Liver (tissue), 10 donors: ENCODE measurements at places on chromosomes 2 and 18. TPM values are rescaled to one million over a fixed set of nuclear protein-coding genes. Genes with fewer than 3 reads are reported as not detected.

DNA sequence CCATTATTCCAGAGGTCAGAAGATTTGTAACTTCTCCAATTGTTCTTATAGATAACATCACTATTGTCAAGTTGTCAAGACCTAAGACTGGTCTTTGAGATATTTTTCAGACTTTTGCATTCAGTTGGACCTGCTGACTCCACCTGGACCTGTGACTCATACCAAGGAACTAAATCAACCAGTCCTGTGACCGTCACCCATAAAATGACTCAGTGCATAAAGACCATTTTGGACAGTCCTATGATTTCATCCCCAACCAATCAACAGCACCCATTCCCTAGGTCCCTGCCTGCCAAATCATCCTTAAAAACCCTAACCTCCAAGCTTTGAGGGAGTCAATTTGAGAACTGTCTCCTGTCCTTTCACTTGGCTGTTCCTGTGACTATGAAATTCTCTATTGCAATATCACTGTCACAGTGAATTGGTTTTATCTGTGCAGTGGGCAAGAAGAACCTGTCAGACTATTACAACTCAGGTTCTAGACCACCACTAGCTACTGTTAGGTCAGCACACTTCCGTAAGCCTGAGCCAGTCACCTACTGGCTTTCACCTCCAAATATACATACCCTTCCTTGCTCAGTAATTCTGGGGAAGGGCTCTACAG is 17.1 kb downstream of the DPP4 start:
- no peak overlapping the region for H3K27ac ChIP-seq
- H3K27me3 ChIP-seq: no peaks in the 10 kb centered on the region
- H3K4me3 ChIP-seq: peak overlapping the region; percentile 1
- no peak for DNase-seq
- H3K4me1 ChIP-seq: no peaks in the 10 kb centered on the region

- no peaks in the 10 kb centered on the region for H3K4me1 ChIP-seq
- H3K27me3 ChIP-seq: no peaks in the 10 kb centered on the region
- DNase-seq: no peak
- no peak overlapping the region for H3K4me3 ChIP-seq
- peaks cover 2% of the 10 kb centered on the region for H3K36me3 ChIP-seq
- no peak overlapping the region for H3K27ac ChIP-seq
Measured at GRCh38 chr2:62897187-62897827, 153.3 kb upstream of the OTX1 start.

DNA sequence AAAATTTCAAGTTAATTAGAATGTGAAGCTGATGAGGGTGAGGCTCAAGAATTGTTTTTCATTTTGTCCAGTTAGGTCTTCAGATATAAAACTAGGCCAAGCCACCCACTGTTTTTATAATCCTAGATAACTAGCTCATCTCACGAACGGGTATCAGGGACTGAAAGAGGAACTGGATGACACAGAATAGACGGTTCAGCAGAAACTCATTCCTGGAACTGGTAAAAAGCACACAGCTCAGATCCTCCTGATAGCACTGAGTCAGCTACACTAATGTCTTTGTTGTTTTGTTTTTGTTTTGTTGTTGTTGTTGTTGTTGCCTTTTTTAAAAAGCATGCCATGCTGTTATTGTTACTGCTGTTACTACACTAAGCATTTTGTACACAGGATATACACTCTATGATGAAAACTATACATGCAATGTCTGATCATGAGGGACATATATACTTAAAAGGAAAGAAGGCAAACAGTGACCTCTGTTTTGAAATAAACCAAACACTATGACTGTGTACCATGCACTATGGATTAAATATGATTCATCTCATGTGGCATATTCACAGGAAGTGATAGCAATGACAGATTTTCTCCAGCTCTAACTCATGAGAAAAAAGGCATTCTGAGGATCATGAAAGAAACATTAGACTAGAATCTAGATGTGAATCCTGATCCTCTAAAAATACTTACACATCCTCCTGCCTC is 437.6 kb downstream of the NCKAP5 start:
- no peak overlapping the region for H3K4me3 ChIP-seq
- no peak for DNase-seq

DNA sequence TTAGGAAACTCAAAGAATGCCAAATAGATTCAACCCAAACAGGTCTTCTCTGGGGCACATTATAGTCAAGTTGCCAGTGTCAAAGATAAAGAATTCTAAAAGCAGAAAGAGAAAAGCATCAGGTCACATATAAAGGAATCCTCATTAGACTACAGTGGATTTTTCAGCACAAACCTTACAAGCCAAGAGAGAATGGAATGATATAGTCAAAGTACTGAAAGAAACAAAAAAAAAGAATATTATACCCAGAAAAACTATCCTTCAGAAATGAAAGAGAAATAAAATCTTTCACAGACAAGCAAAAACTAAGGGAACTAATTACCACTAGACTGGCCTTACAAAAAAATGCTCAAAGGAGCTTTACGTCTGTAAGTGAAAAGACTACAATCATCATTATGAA is 65.5 kb downstream of the TBR1 start:
- no peak overlapping the region for H3K4me3 ChIP-seq
- no peak for DNase-seq
- H3K36me3 ChIP-seq: no peaks in the 10 kb centered on the region
- H3K27ac ChIP-seq: no peak overlapping the region

DNA sequence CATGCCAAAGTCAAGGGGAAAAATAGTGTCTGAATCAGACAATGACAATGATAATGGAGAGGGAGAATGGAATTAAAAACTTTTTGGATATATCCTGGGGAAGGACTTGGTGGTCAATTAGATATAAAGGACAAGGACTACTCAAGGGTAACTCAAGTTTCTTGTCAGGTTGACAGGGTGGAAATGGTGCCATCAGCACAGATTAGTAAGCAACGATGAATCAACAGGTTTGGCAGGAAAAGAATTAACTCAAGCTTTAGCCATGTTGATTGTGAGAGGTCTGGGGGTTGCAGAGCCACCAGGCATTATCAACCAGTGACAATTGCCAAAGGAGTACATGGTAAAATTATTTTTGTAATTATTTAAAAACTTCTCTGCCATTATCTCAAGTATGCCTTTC is 35.8 kb upstream of the SPATS2L start:
- H3K4me1 ChIP-seq: no peaks in the 10 kb centered on the region
- H3K36me3 ChIP-seq: no peaks in the 10 kb centered on the region
- no peak overlapping the region for H3K27ac ChIP-seq
- H3K27me3 ChIP-seq: no peaks in the 10 kb centered on the region

- no peaks in the 10 kb centered on the region for H3K27me3 ChIP-seq
- H3K36me3 ChIP-seq: no peaks in the 10 kb centered on the region
- no peak overlapping the region for H3K27ac ChIP-seq
- DNase-seq: no peak
Measured at GRCh38 chr2:181877181-181877664, 14.3 kb upstream of the ITPRID2 start.

GRCh38 chr18:35581898-35582641 is 530 bp downstream of the GALNT1 start:
- DNase-seq: no peak
- peak overlapping the region; percentile 83 for H3K4me3 ChIP-seq
- H3K4me1 ChIP-seq: no peaks in the 10 kb centered on the region
- H3K27me3 ChIP-seq: no peaks in the 10 kb centered on the region
- peak overlapping the region; percentile 44 for H3K27ac ChIP-seq

DNA sequence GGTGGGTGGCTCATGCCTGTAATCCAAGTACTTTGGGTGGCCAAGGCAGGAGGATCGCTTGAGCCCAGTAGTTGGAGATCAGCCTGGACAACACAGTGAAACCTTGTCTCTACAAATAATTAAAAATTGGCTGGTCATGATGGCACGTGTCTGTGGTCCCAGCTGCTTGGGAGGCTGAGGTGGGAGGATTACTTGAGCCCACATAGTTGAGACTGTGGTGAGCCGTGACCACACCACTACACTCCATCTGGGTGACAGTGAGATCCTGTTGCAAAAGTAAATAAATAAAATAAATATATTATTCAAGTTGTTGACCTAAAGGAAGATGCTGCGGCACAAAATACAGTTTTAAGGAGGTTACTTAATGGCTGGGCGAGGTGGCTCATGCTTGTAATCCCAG is 72.7 kb downstream of the LAMA3 start:
- H3K4me3 ChIP-seq: no peak overlapping the region
- H3K36me3 ChIP-seq: no peaks in the 10 kb centered on the region
- DNase-seq: no peak
- H3K27me3 ChIP-seq: no peaks in the 10 kb centered on the region
- no peak overlapping the region for H3K27ac ChIP-seq
- H3K4me1 ChIP-seq: no peaks in the 10 kb centered on the region

DNA sequence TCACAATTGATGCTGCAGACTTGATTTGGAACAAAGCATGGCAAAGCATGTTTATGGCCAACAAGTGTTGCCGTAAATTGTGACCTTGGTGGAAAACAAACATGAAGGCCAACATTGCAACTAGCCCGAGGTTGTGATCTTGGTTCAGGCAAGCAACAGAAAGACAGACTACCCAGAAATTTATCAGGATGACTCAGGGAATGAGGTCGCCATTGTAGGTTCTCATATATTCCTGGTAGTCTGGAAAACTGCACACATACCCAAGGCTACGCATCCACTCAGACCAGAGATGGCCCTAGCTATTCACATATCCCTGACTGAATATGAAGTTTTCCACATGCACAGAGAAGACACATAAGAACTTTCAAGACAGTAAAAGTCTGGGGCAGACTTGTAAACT is 30.1 kb downstream of the CYP1B1 start:
- DNase-seq: no peak
- no peaks in the 10 kb centered on the region for H3K27me3 ChIP-seq
- H3K27ac ChIP-seq: no peak overlapping the region
- no peaks in the 10 kb centered on the region for H3K36me3 ChIP-seq
- H3K4me3 ChIP-seq: no peak overlapping the region

DNA sequence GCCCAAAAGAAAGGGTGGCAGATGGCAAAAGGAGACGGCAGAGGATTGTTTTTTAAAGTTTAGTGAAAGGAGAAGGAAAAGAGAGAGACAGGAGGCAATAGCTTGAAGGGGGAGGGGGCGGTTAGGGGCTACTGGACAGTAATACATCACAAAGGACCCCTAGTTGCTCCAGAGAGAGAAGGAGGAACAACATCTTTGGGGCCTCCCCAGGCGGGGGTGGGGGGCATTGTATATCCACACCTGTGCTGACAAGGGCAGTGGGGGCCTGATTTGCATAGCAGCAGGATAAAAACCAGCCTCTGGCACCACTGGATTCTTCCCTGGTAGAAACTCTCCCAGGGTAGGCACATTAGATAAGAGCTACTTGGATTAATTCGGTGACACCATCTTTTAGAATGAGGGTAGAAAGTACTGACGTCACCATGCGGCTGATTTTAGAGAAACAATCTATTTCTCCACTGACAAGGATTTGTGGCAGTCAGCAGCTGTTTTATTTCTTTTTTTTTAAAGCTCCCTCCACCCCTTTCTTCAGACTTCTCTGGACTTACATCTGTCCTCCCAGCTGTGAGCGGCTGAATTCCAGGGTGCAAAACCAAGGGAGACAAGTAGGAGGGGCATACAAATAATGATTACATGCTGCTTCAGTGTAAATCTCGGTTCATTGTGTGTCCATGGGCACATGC is 199.8 kb upstream of the NRP2 start:
- H3K4me3 ChIP-seq: no peak overlapping the region
- no peaks in the 10 kb centered on the region for H3K27me3 ChIP-seq
- no peaks in the 10 kb centered on the region for H3K36me3 ChIP-seq
- no peak for DNase-seq

- no peaks in the 10 kb centered on the region for H3K36me3 ChIP-seq
- H3K27me3 ChIP-seq: no peaks in the 10 kb centered on the region
- peaks cover 12% of the 10 kb centered on the region for H3K4me1 ChIP-seq
- peak overlapping the region; percentile 56 for H3K4me3 ChIP-seq
- DNase-seq: peak; percentile 60
Measured at GRCh38 chr2:54708584-54709335, 14.7 kb upstream of the EML6 start.

GRCh38 chr18:59593291-59593717 is 103.9 kb downstream of the CCBE1 start:
- H3K27me3 ChIP-seq: no peaks in the 10 kb centered on the region
- H3K4me1 ChIP-seq: no peaks in the 10 kb centered on the region
- DNase-seq: no peak

DNA sequence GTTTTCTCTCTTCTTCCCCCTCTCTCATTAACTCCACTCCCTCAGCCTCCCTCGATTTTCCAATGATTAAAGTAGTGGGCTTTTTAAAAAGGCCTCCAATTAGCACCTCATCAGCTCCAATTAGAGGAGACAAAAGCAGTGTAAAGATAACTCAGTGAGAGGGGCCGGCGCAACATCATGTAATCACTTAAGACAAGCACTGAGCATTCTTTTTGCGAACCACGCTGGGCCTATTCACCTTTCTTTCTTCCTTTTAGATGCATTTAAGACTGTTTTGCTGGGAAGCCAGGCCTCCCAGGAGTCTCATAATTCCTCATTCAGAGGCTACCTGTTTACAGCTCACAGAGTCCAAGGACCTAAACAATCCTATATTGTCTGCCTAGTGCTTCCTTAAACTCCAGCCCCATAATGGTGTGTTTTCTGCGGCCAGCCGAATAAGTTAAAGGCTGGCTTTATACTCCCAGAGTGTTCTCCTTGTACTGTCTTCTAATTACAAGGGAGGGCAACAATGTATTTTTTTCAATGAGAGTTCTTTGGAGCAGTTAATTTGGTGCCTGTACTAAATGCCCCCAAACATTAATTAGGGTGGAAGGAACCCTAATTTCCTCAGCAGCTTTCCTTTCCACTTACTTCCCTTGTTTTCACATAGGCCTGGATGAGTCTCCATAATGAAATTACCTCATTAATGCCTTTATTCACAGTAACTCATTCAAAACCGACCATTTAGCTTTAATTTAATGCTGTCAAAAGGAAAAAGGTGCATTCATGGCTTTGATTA is 28.0 kb upstream of the LMAN1 start:
- no peaks in the 10 kb centered on the region for H3K27me3 ChIP-seq
- H3K4me1 ChIP-seq: no peaks in the 10 kb centered on the region
- no peak for DNase-seq
- H3K27ac ChIP-seq: no peak overlapping the region

GRCh38 chr2:241091734-241092445 is 10.2 kb downstream of the MTERF4 start:
- peaks cover 36% of the 10 kb centered on the region for H3K36me3 ChIP-seq
- no peak overlapping the region for H3K4me3 ChIP-seq
- H3K27ac ChIP-seq: no peak overlapping the region
- peaks cover 21% of the 10 kb centered on the region for H3K4me1 ChIP-seq

DNA sequence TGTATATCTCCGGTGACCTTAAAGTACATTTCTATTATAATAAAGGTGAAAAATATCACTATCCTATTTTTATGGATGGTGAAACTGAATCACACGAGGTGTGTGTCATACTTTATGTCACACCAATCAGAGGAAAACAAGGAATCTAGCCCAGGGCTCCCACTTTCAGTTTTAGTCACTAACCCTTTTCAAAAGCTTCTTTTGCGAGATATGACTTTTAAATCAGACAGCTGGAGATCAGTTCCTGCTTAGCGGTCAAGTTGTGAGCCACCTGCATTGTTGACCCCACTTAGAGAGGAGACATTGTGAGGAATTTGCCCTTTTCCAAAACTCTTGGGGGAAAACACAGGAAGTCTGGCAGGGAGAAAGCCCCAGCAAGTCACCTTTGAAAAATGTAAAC is 70.5 kb downstream of the CPS1 start:
- no peak overlapping the region for H3K4me3 ChIP-seq
- H3K27ac ChIP-seq: no peak overlapping the region
- H3K27me3 ChIP-seq: no peaks in the 10 kb centered on the region
- H3K4me1 ChIP-seq: no peaks in the 10 kb centered on the region
- DNase-seq: no peak
- H3K36me3 ChIP-seq: peaks cover 25% of the 10 kb centered on the region

Gene SPATA3
- polyA plus RNA-seq: not detected

Gene ALPP
- not detected for polyA plus RNA-seq

Gene NEU4
- 17.5 TPM for polyA plus RNA-seq

Gene TYMS
- polyA plus RNA-seq: 1.7 TPM

Gene PTPRN
- not detected for polyA plus RNA-seq

Gene CCDC74B
- not detected for polyA plus RNA-seq

Gene MTCL1
- polyA plus RNA-seq: 1.3 TPM

Gene FLACC1
- 0.09 TPM for polyA plus RNA-seq

Gene LINC00305
- polyA plus RNA-seq: not detected
